ENCODE measurements at places on chromosomes 16 and 17. TPM values are rescaled to one million over a fixed set of nuclear protein-coding genes. Genes with fewer than 3 reads are reported as not detected.

Gene GABARAP
- 139 TPM for total RNA-seq

Gene HEXD
- 21.7 TPM for total RNA-seq

Gene ABCC11
- not detected for total RNA-seq

Gene LRRC36
- not detected for total RNA-seq

Gene ADAM11
- 4.4 TPM for total RNA-seq

DNA sequence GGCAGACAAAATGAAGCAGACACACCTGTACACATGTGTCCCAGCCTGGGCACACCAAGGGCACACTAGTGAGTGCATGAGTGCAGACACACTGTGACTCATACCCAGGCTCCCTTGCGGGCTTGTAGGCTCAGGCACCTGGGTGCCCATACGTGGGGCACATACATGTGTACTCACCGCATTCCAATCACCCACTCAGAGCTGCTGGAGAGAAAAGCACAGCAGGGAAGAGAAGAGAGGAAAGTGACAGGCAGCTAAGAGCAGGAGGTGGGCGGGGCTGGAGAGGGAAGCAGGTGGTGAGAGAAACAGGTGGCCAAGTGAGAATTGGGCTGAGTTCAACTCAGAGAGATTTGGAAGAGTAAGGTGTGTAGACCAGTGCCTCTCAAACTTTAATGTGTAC lies 54.0 kb downstream of the TMEM132E start:
- H3K4me1 ChIP-seq = no peaks in the 10 kb centered on the region
- H3K27ac ChIP-seq = no peak overlapping the region
- no peaks in the 10 kb centered on the region for H3K36me3 ChIP-seq
- peaks cover 9% of the 10 kb centered on the region for H3K27me3 ChIP-seq
- H3K4me3 ChIP-seq = no peak overlapping the region

DNA sequence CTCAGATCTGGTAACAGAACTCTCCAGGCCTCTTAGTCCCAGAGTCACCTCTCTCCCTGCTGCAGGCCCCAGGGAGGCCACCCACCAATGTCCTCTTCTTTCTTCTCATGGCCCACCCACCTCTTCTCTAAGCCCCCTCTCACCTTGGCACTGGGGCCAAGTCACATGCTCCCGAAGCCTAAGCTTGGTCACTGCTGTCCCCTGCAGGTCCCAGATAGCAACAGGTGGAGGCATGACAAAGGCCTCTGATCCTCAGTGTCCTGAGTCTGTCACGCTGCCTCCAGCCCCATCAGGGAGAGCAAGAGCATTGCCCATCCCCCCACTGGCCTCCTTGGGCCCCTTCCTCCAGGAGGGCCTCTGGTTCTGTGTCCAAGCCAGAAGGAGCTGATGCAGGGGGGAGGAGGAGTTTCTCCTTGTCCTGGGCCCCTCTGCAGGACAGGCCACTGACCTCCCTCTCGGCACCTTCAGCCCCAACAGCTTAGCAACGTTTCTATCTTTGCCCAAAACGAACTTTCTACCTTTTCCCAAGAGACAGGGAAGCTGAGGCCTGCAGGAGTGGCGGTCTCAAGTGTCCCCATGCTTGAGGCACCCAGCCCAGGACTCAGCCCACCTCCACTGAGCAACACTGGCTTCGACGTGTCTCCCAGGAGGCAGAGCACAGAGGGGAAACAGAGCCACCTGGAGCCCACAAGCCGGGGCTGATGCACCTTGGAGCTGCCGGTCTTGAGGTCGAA lies 8.6 kb downstream of the P2RX1 start:
- 0 out of 2 replicates have a peak, but pooled peaks cover 2% of the 10 kb centered on the region for H3K36me3 ChIP-seq
- H3K27me3 ChIP-seq = no peaks in the 10 kb centered on the region
- no peaks in the 10 kb centered on the region for H3K4me1 ChIP-seq
- no peak overlapping the region for H3K4me3 ChIP-seq

GRCh38 chr16:48623304-48624016 lies 13.5 kb upstream of the N4BP1 start:
- H3K4me1 ChIP-seq = peaks cover 9% of the 10 kb centered on the region
- no peaks in the 10 kb centered on the region for H3K27me3 ChIP-seq
- peak; percentile 81 for DNase-seq
- H3K4me3 ChIP-seq = peak overlapping the region; percentile 34

GRCh38 chr16:56460101-56460500 lies 8.7 kb downstream of the OGFOD1 start:
- no peaks in the 10 kb centered on the region for H3K27me3 ChIP-seq
- H3K4me1 ChIP-seq = no peaks in the 10 kb centered on the region
- H3K27ac ChIP-seq = no peak overlapping the region
- no peak overlapping the region for H3K4me3 ChIP-seq

GRCh38 chr17:69577098-69577497 lies 162.6 kb downstream of the MAP2K6 start:
- H3K27me3 ChIP-seq = no peaks in the 10 kb centered on the region
- no peak for DNase-seq
- H3K27ac ChIP-seq = no peak overlapping the region

DNA sequence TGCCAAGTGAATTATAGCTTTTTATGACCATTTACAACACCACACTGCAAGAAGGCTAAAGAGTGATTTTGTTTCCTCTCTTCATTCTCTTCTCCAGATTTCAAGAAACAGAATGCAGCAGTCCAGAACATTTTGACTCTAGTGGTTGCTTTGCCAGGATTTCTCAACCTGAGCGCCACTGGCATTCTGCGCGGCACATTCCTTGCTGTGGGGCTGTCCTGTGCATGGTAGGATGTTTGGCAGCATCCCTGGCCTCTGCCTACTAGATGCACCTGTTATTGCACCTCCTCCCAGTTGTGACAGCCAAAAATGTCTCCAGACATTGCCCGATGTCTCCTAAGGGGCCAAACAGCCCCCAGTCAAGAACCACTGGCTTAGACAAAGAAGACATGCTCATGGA lies 25.7 kb upstream of the SLC39A11 start:
- H3K4me1 ChIP-seq = no peaks in the 10 kb centered on the region
- no peaks in the 10 kb centered on the region for H3K36me3 ChIP-seq
- H3K27ac ChIP-seq = no peak overlapping the region
- no peak for DNase-seq
- no peak overlapping the region for H3K4me3 ChIP-seq

DNA sequence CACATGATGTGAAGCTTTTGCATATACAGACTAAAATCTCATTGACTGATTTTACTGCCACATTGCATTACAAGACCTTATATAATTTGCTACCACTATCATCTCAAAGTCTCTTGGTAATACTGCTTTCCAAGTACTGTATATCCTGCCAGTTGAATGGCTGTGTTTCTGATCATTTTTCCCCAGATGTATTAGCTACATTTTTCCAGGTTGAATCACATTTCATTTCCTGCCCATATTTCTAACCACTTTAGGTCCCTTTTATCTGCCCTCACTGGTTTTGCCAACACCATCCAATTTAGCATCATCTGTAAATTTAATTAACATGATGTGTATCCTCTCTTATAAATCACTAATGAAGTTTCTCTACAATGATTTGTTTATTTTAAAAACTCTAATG lies 365.7 kb upstream of the PMFBP1 start:
- H3K36me3 ChIP-seq = no peaks in the 10 kb centered on the region
- H3K4me3 ChIP-seq = no peak overlapping the region
- peaks cover 7% of the 10 kb centered on the region for H3K4me1 ChIP-seq

- no peak overlapping the region for H3K27ac ChIP-seq
- no peaks in the 10 kb centered on the region for H3K27me3 ChIP-seq
- no peaks in the 10 kb centered on the region for H3K36me3 ChIP-seq
Measured at GRCh38 chr17:76138234-76138895, 2.7 kb downstream of the FOXJ1 start.
